NCI-H1417 treated with DMSO at 0.1 percent for 48 hours (cell line): ENCODE measurements at places on chromosomes 16 and 17.

DNA sequence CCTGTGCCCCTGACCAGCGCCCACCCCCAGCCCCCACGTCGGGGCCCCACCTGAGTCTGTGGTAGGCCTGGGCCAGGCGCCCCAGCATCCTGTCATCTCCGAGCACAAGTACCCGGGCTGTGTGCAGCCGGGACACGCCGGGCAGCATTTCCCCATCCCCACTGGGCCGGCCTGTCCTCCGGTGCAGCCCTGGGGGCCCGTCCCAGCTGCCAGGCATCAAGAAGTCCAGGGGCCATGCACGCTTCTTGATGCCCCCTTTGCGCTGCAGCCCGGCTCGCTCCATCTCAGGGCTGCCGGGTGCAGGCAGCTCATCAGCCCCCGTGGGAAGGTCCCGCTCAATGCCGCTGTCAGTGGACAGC is 29.3 kb upstream of the MFSD6L start:
- DNase-seq, result no peak

GRCh38 chr17:42659079-42659931 is at the start of gene TUBG2:
TSS of gene TUBG2 (plus strand) at chr17:42659284. CDS start at chr17:42659504, 220 bp downstream.
- DNase-seq, result peak; percentile 78

DNA sequence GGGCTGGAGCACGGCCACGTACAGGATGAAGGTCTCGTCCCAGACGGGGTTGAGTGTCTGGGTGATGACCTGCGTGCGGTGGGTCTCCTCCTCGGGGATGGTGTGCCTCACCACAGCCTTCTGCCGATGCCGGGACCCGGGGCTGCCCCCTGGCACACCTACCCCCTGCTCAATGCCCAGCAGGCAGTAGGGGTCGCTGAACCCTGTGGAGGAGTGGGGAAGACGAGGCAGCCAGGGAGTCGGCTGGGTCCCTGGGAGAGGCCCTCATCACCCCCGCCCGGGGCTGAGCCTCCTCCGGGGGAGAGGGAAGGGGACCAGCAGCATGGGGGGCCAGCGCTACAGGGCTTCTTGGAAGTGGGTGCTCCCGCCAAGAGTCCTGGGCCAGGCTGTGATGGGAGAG is 1.8 kb downstream of the UNC13D start:
- DNase-seq, result no peak

DNA sequence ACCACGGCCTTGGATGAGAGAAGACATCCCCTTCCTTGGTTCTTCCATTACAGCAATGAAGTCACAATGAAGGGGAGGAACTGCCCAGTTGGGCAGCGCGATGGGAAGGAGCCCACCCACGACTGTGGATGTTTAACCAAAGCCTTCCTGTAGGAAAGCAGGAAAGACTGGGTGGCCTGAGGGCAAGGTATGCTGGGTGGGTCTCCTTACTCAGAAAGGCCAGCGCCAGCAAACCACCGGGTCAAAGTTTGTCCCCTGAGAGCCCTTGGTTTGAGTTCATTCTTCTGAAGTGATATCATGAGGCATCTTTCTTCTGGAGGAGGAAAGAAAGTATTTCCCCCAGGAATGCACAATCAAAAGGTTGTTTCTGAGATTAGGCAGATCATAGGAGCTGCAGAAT is 105.2 kb downstream of the C16orf95 start:
- DNase-seq, result no peak

DNA sequence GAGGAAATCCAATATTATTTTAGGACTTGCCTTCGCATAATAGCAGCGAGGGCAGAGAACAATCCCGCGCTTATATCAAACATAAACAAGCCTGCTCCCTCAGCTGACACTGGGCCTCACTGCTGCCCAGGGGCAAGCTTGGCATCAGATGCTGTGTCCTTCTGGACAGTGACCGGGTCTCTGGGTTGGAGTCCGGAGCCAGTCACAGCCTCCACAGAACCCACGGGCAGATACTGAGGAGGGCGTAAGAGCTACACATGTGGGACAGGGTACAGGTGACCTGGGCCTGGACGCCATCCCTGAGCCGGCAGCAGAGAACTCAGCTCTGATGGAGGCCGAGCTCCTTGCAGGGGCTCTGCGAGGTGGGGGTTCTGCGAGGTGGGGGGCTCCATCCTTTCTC is 14.7 kb upstream of the ZNF469 start:
- no peak for DNase-seq

GRCh38 chr17:40791787-40792436 is 7.8 kb downstream of the KRT28 start:
- DNase-seq, result no peak

DNA sequence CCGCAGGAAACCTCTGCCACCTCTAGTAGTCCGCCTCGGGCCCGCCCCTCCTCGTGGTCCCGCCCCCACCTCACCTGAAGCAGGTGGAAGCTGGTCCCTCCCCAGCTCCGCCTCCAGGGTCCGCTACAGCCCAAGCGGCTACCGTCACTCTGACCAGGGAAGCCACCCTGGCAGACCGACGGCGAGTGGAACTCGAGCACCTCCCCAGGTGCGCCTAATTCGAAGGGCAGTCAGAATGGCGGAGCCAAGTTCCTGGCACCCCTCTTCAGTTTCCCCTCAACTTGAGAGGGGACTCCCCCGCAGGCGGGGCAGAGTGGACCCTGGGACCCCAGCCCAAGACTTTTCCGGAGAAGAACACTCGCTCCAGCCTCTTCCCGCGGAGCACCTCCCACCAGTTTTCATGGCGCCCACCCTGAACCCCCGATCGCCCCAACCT is 507 bp downstream of the FHOD1 start:
- DNase-seq, result no peak

GRCh38 chr17:13359774-13360173 is 242.0 kb downstream of the HS3ST3A1 start:
- no peak for DNase-seq

GRCh38 chr17:63138713-63139112 is 172.7 kb downstream of the TANC2 start:
- DNase-seq, result no peak

- no peak for DNase-seq
These were observed 15.1 kb downstream of the YWHAE start for GRCh38 chr17:1384905-1385435.
